ENCODE measurements at places on chromosomes 3 and 15.
A peak's percentile ranks its signal among the peaks of the same experiment; 100 is the strongest.

GRCh38 chr3:143200001-143200924 lies 80.7 kb downstream of the CHST2 start:
- no peak for DNase-seq

- no peak for DNase-seq
Measured at GRCh38 chr15:69734699-69735098, 282.1 kb downstream of the RPLP1 start.

DNA sequence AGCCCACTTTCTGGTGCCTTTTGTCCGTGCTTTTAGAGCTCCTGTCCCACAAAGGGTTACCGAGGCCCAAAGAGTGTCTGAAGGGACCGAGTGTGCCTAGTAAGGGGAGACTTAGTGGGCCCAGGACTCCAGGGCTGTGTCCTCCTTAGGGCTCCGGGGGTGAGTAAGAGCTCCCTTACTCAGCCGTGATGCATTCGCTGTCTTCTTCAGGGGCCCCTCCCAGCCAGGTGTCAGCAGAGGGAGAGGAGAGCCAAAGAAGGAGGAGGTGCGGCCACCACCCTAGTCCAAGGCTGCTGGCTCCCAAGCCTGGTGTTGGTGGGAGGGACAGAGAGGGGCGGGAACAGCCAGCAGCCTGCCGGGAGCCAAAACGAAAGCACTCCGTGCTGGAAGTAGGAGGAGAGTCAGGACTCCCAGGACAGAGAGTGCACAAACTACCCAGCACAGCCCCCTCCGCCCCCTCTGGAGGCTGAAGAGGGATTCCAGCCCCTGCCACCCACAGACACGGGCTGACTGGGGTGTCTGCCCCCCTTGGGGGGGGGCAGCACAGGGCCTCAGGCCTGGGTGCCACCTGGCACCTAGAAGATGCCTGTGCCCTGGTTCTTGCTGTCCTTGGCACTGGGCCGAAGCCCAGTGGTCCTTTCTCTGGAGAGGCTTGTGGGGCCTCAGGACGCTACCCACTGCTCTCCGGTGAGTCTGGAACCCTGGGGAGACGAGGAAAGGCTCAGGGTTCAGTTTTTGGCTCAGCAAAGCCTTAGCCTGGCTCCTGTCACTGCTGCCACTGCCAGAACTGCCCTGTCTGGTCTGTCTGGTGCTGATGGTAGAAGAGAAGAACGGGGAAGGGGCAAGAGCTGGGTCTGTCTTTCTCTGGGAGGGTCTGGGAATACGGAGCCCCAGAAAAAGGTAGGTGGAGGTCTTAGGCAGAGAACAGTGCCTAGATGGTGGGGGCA lies at the start of gene IL17RC:
TSS of gene IL17RC (plus strand) at position 365 of the 947 bp plus-strand sequence. CDS start at position 583, 218 bp downstream.
- DNase-seq = peak; percentile 37

GRCh38 chr15:48021336-48022086 lies 99.3 kb upstream of the SLC24A5 start:
- no peak for DNase-seq

GRCh38 chr3:124627501-124627908 lies 102.7 kb upstream of the UMPS start:
- no peak for DNase-seq

GRCh38 chr3:9777694-9778021 lies 7.9 kb upstream of the CAMK1 start:
- DNase-seq = no peak

GRCh38 chr15:39491886-39492490 lies 88.9 kb upstream of the THBS1 start:
- DNase-seq = no peak

- DNase-seq = no peak
Measured at GRCh38 chr3:184965639-184966430, 153.9 kb downstream of the VPS8 start.

- no peak for DNase-seq
Measured at GRCh38 chr3:62238003-62238402, 135.3 kb downstream of the FEZF2 start.

- DNase-seq = no peak
Measured at GRCh38 chr3:142913432-142913831, 24.5 kb upstream of the PCOLCE2 start.

GRCh38 chr3:13087320-13087990 lies 14.2 kb upstream of the IQSEC1 start:
- DNase-seq = no peak

GRCh38 chr15:47186075-47186474 lies 531.2 kb upstream of the SEMA6D start:
- DNase-seq = no peak

DNA sequence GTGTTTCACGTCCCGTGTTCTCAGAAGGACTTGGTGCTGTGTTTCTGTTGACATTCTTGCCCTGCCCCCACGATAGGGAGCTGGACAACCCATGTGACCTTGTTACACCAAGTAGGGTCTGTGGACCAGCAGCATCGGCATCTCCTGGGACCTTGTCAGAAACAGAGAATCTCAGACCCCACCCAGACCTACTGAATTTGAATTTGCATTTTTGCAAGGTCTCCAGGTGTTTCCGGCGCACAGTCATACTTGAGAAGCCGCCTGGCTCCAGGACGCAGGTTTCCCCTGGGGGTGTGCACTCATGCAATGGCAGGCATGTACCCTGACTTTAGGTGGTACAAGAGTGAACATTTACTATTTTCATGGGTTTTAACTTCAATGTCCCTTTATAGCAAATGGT lies 117.9 kb downstream of the TLE3 start:
- DNase-seq = no peak

DNA sequence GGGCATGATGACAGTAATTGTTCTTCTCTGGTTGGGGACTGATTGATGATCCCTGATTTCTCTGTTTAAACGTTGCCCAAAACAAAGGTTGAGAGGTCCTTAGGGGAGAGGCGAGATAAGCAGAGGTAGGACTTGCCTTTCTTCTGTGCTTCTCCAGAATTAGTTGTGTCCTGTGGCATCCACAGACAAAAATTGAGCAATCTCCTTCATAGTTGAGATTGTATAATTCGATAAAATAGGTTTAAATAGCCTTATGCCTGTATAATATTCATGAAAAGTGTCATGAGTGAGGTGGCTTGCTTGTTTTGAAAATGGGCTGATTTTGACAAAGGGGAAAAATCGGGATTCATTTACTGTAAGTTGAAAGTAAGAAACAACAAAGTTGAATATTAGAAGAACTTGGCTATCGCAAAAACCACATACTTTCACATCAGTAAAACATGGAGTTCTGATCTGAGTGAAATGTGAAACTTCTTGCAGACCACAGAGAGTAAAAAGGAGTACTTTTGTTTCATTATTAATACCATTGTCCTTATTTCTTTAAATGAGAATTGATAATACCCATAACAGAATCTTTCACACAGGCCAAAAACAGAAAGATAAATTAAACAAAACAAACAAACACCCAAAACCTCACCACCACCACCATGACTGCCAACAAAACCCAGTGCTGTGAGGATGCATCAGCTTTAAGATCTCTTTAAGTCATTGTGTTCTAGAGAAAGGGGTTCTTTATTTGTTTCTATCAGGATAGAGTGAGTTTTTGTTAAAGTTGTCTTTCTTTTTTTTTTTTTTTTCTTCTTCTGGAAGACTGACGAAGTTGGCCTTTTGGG lies 155.7 kb downstream of the LPP start:
- no peak for DNase-seq

GRCh38 chr3:50355829-50356552 lies 3.3 kb downstream of the TMEM115 start:
- DNase-seq = no peak

- DNase-seq = no peak
Measured at GRCh38 chr15:73308305-73308704, 60.5 kb downstream of the HCN4 start.

DNA sequence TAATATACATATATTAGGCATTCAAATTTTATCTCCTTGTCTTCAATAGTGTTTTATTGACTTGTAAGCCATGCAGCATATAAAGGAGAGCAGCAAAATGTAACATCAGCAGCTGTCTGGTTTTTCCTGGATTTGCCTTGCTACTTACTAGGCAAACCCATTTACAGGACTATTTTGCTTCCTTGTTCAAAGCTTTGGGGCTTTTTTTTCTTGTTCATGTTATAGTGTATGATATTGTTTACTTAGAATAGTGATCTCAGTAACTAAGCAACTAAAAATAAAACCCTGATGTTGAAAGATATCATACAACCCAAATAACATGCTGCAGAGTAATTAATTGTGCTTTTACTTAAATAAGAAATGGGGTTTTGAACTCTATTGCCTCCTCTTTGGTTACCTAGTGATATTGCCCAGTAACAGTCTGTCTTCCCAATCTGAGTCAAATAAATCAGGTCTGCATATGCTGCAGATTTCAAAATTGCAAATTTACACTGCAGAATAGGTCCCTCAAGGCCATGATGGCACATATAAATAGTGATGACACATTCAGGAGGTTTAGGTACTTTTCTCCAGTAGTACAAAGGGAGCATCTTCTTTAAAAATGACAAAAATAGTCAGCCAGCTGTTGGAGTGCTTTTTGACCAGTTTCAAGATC lies 578.1 kb upstream of the NECTIN3 start:
- DNase-seq = no peak

GRCh38 chr15:65804252-65804931 lies 12.3 kb upstream of the DENND4A start:
- DNase-seq = no peak

DNA sequence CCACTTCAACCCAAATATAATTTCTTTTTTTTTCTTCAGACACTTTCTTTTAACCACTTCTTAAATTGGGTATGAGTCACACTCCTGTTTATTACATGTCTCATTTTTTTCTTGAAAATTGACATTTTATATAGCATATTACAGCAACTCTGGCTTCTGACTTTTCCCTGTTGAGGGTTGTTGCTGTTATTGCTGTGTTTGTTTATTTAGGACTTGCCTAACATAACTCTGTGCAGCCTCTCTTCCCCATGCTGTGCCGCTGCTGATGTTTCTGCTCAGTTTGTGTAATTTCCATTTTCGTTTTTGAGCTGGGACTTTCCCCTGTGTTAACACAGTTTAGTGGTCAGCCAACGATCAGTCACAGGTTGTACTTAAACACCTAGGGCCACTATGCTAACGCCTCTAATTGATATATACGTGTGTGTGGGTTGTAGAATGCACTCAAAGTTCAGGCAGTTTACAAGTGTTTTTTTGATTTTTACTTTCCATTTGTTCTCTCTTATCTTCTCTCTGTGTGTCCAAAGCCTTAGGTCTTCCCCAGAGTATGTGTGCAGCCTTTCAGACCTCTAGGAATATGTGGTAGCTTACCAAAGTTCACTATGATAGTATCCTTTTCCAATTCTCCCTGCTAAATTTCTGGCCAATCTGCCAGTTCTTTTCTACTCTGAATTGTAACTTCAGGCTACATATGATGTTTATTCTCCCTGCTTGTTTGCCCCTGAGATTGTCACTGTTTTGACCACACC lies 337.2 kb downstream of the ZBTB20 start:
- no peak for DNase-seq

DNA sequence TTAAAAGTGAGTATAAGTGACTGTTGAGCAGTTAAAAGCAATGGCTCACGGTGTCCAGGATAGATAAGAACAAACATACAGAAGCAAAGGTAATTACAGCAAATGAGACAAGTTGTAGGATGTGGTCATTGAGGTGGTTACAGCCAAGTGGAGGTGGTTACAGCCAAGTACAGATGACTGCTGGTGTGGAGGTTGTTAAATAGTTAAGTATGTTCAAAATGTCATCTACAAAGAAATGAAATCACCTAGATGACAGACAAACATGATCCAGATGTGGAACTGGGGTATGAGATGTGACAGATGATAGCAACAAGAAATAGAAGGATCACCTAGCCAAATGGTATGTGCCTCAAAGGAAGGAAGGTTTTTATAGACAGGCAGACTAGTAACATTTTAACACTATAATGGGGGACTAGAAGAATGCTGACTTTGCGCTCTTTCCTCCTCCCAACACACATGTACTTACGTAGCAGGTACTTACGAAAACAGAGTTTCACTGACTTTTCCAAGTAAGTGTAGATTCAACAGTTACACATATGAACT lies 6.8 kb upstream of the ANKRD28 start:
- DNase-seq = no peak

- no peak for DNase-seq
Measured at GRCh38 chr3:42057561-42058211, 33.5 kb upstream of the TRAK1 start.

DNA sequence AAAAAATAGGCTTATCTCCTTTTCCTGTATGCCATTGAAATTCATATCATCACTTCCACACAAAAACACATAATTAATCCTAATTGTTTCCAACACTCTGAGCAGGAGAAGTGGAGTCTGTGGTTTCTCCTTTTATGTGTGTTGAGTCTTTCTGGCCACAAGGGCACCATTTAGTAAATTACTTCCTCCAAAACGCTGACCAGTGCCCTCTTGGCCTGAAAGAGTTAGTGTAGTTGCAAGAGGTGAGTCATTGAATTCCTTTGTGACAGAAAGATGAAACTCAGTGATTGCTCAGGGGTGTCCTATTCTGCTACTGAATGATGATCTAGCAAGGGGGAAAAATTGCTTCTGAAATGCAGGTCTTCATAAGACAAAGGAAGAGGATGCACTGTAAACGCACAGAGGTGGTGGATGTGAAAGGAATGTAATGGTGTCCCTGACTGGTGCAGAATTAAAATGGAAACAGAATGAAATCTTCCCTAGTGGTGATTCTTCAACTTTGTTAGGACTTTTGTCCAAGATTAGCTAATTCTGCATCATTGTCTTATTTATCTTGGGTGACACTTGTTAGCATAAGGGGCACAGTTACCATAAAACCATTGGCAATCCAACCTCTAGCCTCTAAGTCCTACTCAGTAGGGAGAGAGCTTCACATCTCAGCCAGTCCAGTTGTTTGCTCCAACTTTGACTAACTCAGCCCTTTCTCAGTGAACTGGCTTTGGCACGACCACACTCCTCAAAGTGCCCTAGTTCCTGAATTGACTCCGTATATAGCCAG lies 208.4 kb upstream of the NANOGP8 start:
- no peak for DNase-seq

DNA sequence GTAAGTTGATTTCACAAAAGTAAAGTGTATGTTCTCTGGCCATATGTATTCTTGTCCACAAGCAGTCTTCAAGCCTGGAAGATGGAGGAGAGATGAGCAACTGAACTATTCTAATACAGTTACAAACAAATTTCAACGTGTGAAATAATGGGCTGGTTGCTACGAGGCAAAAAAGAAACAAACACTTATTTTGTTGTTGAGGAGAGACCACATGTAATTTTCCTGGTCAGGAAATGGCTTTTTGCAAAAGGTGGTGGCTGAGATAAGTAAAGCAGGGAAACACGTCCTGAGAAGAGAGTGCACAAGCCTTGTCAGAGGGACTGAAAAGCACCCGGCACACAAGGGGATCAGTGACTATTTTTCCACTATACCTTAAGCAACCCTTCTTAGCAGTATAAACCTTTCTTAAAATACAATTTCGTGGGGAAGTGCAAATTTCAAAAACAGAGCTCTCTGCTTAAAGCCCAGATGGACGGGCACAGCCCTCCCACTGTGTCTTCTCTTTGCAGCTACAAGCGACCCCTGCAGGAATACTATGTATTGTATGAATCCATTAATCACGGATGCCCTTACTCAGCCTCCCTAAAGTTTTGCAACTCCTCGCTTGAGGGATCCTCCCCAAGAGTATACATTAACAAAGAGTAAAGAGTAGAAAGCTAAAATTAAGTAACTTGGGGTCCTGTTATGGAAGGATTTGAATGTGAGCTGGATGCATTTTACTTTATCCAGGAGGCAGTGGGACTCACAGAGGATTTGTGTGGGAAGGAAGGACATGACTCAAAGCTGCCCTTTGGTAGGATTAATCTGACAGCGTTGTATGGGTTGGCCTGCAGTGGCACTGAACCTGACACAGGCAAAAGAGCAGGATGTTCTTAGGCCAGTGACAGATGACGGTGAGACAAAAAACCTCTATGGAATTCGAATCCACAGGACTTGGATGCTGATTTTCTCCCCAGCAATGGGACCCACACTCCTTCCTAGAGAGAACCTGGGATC lies 253.7 kb downstream of the IL5RA start:
- DNase-seq = no peak
